ENCODE measurements at places on chromosomes 16 and 17.

DNA sequence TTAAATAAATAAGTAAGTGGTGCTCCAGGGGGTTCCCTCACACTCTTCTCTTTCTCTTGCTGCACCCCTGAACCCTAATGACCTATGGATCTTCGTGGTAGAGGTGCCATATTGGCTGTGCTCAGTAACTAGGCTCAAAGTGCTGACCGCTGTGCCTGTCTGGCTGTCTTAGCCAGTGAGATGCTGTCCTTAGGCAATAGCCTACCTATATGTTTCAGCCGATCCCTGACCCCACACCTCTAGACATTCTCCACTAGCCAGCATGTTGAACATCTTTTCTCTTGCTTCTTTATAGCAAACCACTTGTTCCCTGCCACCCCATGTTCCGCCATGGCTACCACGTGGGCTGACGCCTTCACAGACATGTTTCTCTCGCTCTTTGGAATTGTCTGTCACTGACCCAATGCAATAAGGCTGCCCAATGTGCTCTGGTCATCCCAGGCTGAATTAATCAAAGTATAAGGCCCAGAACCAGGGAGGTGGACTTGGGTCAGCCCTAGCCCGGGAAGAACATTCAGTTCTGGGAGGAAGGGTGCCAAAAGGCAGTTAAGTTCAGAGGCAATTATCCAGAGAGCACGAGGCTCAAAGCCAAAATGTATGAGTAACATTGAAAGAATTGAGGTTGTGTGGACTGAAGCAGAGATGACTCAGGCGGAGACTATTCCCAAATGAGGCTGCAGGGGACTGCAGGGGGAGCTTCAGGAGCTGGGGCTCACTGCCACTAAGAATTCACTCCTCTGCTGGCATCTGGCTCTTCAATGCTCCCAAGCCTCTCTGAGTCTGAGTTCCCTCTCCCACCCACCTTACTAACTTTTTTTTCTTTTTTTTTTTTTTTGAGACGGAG lies 28.7 kb upstream of the TNRC6A start:
- H3K27me3 ChIP-seq, result peaks cover 4% of the 10 kb centered on the region
- no peaks in the 10 kb centered on the region for H3K4me1 ChIP-seq
- no peak overlapping the region for H3K27ac ChIP-seq
- H3K4me3 ChIP-seq, result no peak overlapping the region

DNA sequence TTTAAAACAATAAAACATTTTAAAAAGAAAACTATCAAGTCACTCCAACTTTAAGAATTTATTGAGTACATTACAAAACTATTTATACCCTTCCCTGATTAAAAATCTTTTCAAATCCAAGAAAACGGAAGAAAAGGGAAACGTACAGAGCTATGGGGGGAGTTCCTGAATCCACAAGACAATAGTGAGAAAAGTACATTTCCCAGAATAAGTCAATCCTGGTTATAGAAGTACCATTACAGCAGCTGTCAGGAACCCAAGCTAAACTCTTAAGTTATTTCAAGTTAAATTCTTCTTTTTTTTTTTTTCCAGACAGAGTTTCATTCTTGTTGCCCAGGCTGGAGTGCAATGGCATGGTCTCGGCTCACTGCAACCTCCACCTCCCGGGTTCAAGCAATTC lies 45.7 kb downstream of the SPOP start:
- peaks cover 41% of the 10 kb centered on the region for H3K4me1 ChIP-seq
- no peak overlapping the region for H3K4me3 ChIP-seq
- no peaks in the 10 kb centered on the region for H3K27me3 ChIP-seq
- peaks cover 36% of the 10 kb centered on the region for H3K36me3 ChIP-seq

GRCh38 chr17:75617218-75617617 lies 16.0 kb upstream of the SMIM5 start:
- H3K36me3 ChIP-seq, result no peaks in the 10 kb centered on the region
- no peak for DNase-seq
- no peaks in the 10 kb centered on the region for H3K4me1 ChIP-seq
- no peaks in the 10 kb centered on the region for H3K27me3 ChIP-seq
- no peak overlapping the region for H3K27ac ChIP-seq
- no peak overlapping the region for H3K4me3 ChIP-seq

GRCh38 chr17:27551701-27552248 lies 79.2 kb upstream of the LGALS9 start:
- peaks cover 5% of the 10 kb centered on the region for H3K36me3 ChIP-seq
- no peak overlapping the region for H3K4me3 ChIP-seq
- H3K4me1 ChIP-seq, result peaks cover 8% of the 10 kb centered on the region
- no peak overlapping the region for H3K27ac ChIP-seq
- no peak for DNase-seq
- H3K27me3 ChIP-seq, result no peaks in the 10 kb centered on the region

DNA sequence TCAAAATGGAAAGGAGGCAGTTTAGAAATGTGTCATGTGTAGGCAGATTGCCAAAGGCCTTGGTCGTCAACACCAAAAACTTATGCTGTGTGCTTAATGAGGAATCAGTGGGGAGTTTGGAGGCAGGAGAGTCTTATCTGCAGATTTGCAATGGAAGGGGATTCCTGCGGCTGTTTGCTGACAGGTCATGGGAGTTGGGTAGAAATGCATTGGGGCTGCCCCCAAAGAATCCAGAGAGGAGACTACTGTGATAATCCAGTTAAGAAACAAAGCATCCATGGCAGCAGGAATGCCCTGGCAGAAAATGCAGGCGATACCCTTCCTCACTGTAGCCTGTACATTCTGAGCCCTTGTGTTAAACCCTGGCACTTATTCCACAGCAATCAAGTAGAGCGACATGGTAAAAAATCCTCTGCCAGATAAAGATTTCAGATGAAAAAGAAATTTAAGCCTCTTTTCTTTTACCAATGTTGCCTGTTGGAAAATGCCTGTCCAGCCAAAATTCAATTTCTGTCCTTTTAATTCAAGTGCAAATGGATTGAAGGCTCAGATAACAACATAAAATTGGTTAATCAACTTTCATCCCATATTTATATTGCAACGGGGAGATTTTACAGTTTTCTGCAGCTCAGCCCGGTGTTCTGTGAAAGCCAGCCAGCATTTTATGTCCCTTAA lies 491.0 kb upstream of the CDH5 start:
- DNase-seq, result no peak
- no peaks in the 10 kb centered on the region for H3K27me3 ChIP-seq
- no peak overlapping the region for H3K4me3 ChIP-seq
- H3K27ac ChIP-seq, result no peak overlapping the region
- no peaks in the 10 kb centered on the region for H3K36me3 ChIP-seq
